ENCODE measurements at places on chromosomes 2 and 18.

DNA sequence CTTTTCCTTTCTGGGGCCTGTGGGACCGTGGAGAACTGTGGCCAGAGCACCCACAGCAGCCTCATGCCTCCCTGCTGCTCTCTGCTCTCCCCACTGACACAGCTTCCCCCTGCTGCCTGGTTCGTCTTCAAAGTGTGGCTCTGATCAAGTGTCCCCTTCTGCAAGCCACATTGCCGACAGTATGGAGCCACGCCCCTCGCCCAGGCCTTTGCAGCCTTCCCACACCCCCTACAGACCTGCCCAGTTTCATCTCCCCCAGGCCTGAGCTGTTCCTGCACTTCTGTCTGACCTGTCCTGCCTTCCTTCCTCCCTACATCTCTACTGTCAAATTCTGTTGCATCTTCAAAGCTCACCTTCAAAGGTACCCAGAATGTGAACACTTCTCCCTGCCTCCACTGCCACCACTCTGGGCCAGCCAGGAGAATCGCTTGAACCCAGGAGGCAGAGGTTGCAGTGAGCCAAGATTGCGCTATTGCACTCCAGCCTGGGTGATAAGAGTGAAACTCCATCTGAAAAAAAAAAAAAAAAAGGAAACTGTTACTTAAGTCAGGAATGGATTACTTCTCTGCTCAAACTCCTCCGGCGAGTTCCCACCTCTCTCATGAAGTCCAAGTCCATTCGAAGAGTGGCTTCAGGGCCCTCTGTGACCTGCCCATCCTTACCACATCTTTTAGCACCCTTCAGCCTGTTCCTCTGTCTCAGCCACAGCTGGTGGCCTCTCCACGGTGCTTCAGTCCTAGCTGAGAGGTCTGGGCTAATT is 29.0 kb upstream of the CATIP start:
- DNase-seq = no peak

GRCh38 chr2:30235859-30236535 is 4.7 kb downstream of the LBH start:
- no peak for DNase-seq

- no peak for DNase-seq
These were observed 12.5 kb downstream of the NPC1 start for GRCh38 chr18:23573626-23574431.

DNA sequence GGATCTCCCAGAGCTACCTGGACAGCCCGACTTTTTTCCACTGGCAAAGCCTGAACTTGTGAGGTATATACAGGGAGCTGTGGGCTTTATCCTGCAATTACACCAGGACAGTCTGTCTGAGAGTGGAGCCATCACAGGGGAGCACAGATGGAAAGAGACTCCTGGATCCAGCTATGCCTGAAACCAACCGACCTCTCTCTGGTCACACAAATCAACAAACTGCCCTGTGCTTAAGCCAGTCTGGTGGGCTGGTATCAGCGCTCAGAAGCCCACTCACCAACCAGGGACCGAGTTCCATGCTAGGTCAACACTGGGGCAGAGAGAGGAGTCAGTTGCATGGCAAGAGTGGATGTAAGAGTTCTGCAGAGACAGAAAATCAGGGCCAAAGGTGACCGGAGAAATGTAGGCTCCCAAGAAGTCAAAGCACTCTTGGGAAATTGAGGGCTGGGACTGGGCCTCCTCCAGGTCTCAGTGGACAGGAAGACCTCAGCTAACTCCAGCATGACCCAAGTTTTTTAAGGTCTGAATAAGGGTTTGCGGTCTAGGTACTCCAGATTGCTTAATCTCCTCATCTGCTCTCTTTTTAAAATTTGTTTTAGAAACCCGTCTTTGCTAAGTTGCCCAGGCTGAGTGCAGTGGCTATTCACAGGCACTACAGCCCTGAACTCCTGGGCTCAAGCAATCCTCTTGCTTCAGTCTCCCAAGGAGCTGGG is 3.8 kb upstream of the BOK start:
- DNase-seq = no peak

DNA sequence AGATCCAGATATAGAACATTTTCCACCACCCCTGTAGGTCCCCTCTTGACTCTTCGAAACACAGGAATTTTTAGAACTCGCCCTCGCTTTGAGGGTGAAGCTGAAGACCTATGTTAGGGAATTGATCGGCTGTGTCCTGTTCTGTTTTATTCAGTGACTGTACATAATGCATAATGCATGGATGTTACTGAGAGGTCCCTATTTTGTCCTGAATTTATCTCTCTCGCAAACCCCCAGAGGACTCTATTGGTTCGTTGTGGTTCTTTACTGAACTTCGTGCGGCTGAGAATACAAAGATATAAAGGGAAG is 431 bp upstream of the EIF5B start:
- no peak for DNase-seq

- no peak for DNase-seq
These were observed 185.0 kb upstream of the SMIM21 start for GRCh38 chr18:75612456-75612855.

DNA sequence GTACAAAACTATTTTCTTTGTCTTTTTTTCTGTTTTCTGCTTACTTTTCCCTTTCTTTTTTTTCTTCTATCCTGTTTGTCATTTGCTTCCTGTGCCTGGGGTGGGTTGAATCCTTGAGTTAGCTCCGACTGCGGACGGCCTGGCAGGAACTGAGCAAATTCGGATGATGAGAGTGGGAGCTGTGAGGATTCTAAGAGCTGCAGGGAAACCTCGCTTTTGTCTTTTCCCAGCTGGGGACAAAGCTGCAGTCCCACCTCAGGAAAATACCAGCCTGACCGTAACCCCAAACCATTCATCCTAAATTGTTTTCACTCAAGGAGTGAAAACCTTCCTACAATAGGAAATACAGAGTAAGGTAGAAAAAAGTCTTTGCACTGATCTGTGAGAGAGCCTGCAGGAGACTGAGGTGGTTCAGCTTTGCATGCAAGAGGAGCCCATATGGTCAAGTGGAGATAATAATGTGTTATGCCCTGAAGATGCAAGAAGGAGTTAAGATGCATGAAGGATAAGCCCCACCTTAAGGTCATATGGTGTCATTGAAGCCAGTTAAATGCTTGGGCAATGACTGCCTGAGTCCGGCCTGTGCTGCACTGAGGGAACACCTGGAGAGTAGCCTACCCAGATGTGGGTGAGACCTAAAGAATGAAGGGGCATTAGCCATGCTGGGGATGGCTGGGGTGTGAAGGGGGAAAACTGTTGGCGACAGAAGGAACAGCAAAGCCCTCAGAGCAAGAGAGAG is 31.7 kb upstream of the ARL4C start:
- no peak for DNase-seq

DNA sequence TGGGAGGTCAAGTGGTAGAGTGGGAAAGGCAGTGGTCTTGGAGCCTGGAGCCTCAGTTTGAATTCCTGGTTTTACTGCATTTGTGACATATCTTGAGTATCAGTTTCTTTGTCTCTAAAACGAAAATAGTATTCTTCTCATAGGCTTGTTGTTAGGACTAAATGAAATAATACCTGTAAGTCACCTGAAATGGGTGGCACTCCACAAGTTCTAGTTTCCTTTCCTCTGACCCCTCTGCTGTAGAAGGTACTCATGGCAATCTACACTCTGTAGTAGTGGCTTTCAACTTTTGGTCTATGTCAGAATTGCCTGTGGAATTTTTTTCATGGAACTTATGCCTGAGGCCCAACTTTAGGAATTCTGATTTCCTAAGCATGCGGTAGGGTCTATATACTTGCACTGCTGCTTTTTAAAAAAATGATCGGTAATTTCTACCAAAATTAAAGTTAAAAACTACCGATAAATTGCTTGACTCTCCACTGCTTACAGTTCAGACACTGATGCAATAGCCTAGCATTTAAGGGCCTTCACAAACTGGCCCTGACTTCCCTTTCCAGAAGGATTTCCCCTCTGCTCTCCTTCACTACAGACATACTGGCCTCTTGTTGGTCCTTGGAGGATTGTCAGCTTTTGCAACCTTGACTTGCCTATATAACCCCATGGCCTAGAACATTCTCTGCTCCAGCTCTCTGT is 47.2 kb downstream of the PLEK start:
- DNase-seq = no peak

DNA sequence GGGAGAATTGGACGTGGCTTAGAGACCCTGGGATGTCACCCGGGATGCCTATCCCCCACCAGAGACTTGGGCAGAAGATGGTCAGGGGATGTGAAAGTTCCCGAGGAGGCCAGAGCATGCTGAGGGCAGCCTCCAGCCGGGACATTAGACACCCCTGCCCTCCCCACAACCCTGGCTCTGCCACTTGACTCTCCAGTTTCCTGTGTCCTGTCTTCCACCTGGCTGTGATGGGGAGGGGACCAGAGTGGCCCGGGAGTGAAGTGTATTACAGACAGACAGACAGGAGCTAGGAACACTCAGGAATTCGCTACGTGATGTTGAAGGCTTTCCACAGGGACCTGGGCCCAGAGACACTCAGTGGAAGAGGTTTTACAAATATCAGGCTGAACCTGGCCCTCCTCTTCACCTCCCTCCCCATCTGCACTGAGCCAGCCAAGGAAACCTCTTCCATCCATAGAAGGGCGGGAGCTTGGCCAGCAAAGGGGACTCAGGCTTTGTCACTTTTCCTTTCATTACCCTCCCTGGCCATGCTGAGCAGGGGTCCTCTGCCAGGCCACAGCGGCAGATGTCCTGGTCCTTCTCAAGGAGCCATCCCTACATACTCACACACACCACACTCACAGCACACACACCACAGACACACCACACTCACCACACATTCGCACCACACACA is 60.7 kb downstream of the SDC1 start:
- DNase-seq = no peak
